ENCODE measurements at places on chromosomes 2 and 18. TPM values are rescaled to one million over a fixed set of nuclear protein-coding genes. Genes with fewer than 3 reads are reported as not detected.

GRCh38 chr2:162293122-162293786, 25.2 kb downstream of the IFIH1 start:
- H3K4me3 ChIP-seq, result no peak overlapping the region
- H3K4me1 ChIP-seq, result no peaks in the 10 kb centered on the region
- no peak overlapping the region for H3K27ac ChIP-seq

The GREB1L gene
- total RNA-seq, result not detected

The SAG gene
- total RNA-seq, result not detected

DNA sequence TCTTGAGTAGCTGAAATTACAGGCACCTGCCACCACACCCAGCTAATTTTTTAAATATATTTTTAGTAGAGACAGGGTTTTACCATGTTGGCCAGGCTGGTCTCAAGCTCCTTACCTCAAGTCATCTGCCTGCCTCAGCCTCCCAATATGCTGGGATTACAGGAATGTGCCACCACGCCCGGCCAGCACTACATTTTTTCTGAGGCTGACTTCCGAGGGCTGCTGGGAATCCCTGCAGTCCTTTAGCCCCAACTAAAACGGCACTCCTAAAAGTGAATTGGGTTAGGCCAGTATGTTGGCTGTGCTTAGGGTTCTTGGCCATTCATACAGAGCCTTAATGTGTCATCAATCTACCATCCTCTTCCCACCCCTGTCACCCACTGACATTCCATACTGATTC, 375.4 kb downstream of the DCC start:
- no peak for DNase-seq
- H3K27me3 ChIP-seq, result no peaks in the 10 kb centered on the region
- H3K4me3 ChIP-seq, result no peak overlapping the region
- no peaks in the 10 kb centered on the region for H3K4me1 ChIP-seq
- no peak overlapping the region for H3K27ac ChIP-seq
- H3K36me3 ChIP-seq, result no peaks in the 10 kb centered on the region

The RAPGEF4 gene
- total RNA-seq, result not detected

The LYG1 gene
- 1.0 TPM for total RNA-seq

GRCh38 chr18:28581521-28582071, 404.7 kb upstream of the CDH2 start:
- H3K27me3 ChIP-seq, result no peaks in the 10 kb centered on the region
- no peaks in the 10 kb centered on the region for H3K4me1 ChIP-seq
- no peaks in the 10 kb centered on the region for H3K36me3 ChIP-seq
- no peak overlapping the region for H3K4me3 ChIP-seq
- no peak overlapping the region for H3K27ac ChIP-seq

The LYPD6 gene
- not detected for total RNA-seq

GRCh38 chr2:99615247-99615771, 125.5 kb upstream of the REV1 start:
- H3K27me3 ChIP-seq, result no peaks in the 10 kb centered on the region
- H3K4me1 ChIP-seq, result no peaks in the 10 kb centered on the region
- no peak overlapping the region for H3K27ac ChIP-seq
- H3K36me3 ChIP-seq, result no peaks in the 10 kb centered on the region

DNA sequence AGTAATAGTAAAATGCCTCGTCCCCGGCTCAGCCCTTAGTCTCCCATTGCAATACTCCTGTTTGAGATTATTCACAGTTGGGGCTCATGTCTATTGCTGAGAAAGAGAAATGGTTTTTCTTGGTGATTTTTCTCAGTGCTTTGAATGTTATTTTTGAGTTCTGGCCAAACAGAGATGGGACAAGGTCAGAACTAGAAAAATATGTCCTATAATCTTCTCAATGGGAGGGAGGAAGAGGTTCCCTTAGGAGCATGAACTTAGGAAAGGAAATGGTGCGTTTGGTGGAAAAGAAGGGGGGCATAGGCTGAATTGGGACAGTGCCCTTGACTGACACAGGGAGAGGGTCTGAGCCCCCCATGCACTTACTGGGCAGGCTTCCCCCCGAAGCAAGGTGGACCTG, 133.8 kb downstream of the AGAP1 start:
- H3K4me3 ChIP-seq, result no peak overlapping the region
- no peak overlapping the region for H3K27ac ChIP-seq
- no peaks in the 10 kb centered on the region for H3K27me3 ChIP-seq
- H3K4me1 ChIP-seq, result no peaks in the 10 kb centered on the region

DNA sequence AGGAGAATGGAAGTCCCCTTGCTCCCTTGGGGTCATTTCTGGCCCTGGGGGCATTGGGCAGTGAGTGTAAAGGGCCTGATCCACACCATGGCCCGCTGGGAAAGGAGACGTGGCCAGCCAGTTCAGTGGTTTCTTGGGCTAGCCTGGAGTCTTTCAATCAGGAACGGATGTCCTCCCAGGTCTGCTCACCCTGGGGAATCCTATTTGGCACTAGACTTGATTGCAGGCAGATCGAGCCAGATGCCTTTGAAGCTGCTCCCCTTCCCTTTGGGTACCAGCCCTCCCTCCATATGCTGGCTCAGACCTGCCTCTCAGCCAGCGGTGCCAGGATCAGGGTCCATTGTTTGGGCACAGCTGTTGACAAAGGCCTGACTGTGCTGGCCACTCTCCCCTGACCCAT, 11.0 kb downstream of the FBLN7 start:
- DNase-seq, result no peak
- H3K4me3 ChIP-seq, result no peak overlapping the region
- H3K4me1 ChIP-seq, result no peaks in the 10 kb centered on the region

The TLX2 gene
- total RNA-seq, result 0.37 TPM

GRCh38 chr2:184551626-184552025, 46.7 kb upstream of the ZNF804A start:
- no peaks in the 10 kb centered on the region for H3K36me3 ChIP-seq
- no peaks in the 10 kb centered on the region for H3K27me3 ChIP-seq
- no peak for DNase-seq
- no peaks in the 10 kb centered on the region for H3K4me1 ChIP-seq

The PKP4 gene
- 32.2 TPM for total RNA-seq
